ENCODE measurements at places on chromosomes 3 and 15. TPM values are rescaled to one million over a fixed set of nuclear protein-coding genes. Genes with fewer than 3 reads are reported as not detected.

Gene SGO1
- polyA plus RNA-seq: 0.51 TPM

Gene MAPKAPK3
- polyA plus RNA-seq: 53.4 TPM

Gene CPLX3
- polyA plus RNA-seq: not detected

Gene DCBLD2
- polyA plus RNA-seq: 3.8 TPM

Gene GOLGA8T
- not detected for polyA plus RNA-seq

Gene NR1I2
- 0.26 TPM for polyA plus RNA-seq

Gene LDHAL6B
- polyA plus RNA-seq: not detected

All from naive thymus-derived CD4-positive, alpha-beta T cell (primary cell).